ENCODE measurements at places on chromosomes 4 and X.

DNA sequence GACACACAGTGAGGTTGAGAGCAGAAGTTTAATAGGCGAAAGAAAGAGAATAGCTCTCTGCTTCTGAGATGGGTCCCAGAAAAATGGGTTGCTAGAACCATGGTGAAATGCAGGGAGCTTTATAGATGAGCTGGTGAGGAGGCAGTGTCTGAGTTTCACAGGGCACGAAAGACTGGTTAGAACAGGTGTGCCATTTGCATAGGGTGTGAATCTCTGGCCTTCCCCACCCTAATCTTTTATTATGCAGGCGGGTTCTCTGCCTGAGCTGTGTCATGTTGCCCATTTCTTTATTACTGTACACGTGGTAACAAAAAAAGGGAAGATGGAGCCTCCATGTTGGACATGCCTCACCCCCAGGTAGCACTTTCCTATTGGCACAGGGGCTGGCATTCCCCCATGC, 39.1 kb downstream of the FUNDC1 start:
- DNase-seq, result no peak

DNA sequence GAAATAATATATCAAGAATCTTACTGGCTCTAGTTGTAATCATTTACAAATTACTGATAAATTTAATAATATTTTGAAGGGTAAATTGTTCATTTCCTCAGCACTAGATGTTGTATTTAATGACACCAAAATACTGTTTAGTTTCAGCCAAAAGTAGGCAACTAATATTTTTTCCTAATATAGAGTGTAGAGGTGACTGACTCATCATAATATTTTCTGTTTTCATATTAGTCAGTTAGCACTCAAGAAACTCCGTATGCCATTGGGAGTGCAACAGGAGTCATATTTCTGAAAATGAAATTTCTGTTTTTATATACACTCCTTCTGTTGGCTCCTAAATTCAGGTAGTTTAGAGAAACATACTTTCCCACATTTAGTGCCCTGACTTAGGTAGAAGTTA, 36.6 kb upstream of the PTPN13 start:
- no peak for DNase-seq

DNA sequence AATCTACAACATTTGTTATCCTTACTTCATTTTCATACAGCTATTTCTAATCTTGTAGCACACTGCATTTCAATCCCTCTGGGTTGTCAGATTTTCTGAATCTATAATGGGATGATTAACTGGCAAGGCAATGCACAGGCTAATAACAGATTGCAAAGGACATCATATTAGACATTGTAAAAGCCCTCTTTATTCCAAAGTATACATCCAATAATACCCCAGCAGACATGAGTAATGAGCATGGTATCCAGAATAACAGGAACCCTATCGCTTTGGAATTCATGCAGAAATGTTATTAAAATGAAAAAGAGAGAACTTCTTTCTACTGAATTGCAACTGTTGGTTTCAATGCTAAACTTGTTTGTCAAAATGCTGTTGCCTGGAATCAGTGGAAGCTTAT, 122.9 kb downstream of the C4orf33 start:
- DNase-seq, result no peak

GRCh38 chrX:153981771-153982533, 9.4 kb downstream of the TMEM187 start:
- no peak for DNase-seq

DNA sequence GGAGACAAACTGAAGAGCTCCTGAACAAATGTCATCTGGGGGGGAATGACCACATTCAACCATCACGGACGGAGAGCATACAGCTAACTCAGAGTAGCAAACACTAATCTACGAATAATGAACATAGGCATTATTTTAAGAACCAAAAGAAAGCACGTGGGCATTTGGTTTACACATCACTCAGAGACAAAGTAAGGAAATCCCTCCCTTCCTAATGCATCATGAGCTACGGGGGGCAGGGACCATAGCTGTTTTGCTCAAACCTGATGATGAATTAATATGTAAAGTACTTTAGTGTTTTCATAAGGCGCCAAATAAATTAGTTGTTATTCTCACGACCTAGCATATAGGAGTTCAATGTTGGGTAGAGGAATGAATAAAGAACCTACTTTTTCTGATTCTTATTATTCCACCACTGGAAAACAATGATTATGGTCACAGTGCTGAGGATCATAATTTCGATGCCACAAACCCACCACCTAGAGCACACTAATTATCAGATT, 11.7 kb upstream of the TMEM156 start:
- DNase-seq, result no peak

GRCh38 chrX:56802921-56803849, 74.1 kb downstream of the NBDY start:
- no peak for DNase-seq

- DNase-seq, result no peak
Observed at GRCh38 chr4:38621028-38621684, 42.8 kb upstream of the KLF3 start.

DNA sequence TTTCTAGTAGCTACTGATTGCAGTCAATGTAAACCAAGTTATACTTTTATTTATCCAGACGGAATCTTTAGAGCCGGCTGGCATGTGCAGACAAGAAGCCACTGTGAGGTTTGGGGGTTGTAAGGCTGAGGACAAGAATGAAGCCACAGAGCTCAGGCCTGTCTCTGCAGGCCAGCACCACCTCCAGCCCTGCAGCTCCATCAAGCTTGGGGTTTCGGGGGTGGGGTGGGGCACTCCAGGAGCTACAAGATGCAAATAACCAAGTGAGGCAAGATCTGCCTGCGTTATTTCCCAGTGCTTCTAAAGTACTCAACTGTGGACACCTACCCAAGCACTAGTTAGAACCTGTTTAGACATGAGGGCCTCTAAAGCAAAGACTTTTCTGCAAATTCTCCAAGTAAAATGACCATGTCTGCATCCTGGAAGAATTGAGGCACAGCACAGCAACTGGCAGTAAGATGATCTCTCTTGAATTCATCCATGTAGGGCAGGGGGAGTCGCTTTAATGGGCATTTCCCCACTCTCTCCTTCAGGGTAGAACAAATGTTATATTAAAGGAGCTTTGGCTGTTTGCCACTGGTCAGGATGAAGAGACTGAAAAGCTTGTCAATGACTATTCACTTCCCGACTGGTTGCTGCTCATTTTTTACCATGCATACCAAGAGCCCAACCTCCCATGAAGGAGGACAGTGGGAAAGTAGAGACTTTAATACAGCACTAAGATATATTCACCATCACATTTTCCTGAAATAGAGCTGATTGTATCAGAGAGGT, 222.5 kb downstream of the MGST2 start:
- no peak for DNase-seq

- no peak for DNase-seq
Observed at GRCh38 chr4:17418010-17418409, 93.9 kb downstream of the QDPR start.

GRCh38 chr4:38231626-38232025, 271.4 kb downstream of the PTTG2 start:
- DNase-seq, result no peak

DNA sequence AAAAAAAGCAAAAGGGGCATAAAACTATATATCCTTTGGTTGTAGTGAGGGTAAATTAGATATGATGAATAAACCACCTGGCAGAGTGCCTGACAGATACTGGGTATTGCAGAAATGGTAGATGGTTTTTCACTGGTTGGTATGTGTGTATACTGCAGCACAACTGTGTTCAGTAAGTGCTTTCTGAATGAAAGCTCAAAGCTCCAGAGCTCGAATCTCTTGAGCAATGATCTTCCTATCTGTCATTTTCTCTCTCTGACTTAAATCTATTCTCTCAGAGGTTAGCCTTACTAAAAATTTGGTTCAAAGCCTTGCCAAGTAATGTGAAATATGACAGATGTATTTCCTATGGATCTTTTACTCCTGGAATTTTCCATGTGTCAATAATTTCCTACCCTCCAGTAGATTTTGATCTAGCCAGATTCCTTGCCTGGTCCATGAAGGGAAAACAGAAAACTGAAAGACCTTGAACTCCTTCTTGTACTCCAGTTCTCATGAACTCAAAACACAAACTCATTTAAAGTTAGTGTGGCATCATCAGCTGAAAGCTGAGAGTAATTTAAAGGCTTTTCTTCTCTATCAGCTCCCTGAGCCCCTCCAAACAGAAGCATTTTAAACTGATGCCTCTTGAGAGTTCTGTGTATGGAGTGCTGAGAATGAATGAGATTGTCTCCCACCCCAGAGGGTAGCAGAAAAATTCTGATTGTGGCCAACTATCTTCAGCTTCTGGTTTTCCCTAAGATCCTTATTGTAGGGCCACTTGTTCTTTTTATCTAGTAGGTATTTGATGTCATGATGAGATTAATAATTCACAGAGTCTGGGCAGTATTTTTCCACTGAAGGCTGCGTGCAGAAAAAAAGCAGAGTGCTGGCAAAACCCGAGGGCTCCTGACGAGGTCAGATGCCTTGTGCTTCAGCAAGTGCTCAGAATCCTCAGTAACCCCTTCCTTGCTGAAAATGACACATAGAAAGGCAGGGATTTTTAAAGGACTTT, 363.4 kb upstream of the BOD1L1 start:
- no peak for DNase-seq

DNA sequence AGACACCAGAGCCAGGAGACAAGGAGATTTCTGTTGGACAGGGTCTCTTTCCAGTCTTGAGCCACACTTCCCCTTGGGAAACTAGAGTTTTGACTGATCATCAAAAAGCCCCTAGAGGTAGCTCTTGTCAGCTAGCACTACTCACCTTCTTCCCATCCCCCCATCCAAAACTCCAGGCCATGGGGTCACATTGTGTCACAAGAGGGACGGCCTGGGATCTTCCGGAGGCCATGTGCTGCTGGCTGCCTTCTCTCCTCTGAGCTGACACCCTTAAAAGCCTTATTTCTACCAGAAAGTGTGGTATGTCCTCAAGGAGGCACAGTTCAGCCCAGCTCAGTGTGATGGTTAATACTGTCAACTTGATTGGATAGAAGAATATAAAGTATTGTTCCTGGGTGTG, 7.8 kb downstream of the PNMA3 start:
- no peak for DNase-seq

DNA sequence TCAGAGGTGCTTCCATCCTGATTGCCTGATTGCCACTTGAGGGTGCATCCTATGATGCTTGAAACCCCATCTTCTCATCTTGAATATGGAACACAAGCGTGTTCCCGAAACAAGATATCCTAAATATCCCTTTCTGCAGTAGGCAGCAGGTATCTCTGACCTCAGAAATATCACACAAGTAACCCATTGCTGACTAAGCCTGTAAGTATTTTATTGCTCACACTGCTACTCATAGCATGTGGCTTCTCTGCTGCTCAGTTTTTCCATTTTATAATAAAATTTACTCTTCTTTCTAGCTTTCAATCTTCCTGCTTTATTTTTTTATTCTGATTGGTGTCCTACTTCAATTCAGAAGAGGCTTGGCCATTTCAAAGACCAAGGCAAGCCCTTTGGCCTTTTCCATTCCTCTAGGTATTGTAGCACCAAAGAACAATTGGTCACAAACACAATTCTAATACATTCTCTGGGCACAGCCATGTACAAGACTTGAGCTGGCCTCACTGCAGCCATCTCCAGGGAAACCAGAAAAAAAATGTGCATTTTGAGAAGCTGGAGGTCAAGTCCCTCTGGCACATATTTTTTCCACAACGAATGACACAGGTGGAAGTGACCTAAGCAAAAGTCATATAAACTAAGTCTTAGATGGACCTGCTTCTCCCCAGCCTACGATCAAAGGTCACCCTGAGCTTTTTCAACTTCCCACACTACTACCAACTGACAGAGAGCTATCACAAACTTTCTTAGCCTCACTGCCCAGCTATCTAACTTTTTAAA, 107.0 kb downstream of the OR13H1 start:
- DNase-seq, result no peak

GRCh38 chr4:184811526-184812198, 14.1 kb downstream of the ACSL1 start:
- DNase-seq, result no peak

- DNase-seq, result no peak
Observed at GRCh38 chr4:151481813-151482212, 72.8 kb downstream of the FHIP1A start.

DNA sequence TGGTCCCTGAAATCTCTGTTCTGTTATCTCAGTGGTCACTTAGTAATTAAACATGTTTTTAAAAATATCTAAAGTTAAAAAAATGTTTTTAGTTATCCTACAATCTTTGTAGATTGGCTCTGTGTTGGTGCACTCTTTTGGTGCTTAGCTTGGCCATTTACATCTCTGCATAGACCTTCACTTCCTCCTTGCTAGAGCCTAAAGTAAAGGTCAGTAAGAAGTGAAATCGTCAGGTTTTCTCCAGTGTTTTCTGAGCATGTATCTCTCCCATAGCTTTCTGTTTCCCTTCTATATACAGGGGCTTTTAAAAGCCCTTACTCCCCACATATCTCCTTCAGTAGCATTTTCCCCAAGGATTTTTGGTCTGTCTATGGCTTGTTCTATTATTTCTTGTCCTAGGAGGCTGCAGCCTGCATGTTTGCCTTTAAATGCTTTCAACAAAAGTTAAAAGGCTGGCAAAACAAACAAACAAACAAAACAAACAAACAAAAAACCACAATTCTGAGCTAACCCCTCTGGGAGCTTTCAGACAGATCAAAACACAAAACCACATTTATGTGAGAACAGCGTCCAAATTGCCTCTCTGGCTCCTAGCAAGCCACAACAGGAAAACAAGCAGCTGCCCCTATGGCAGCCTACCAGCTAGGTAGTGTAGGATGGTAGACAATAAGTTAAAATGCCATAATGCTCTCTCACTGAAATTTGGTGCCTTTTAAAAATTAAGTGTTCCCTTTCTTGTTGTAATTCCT, 27.3 kb upstream of the GPRASP2 start:
- DNase-seq, result no peak

- DNase-seq, result no peak
Observed at GRCh38 chrX:50067435-50068284, 133.1 kb downstream of the AKAP4 start.

- DNase-seq, result no peak
Observed at GRCh38 chrX:119755981-119756533, 2.3 kb upstream of the SOWAHD start.

DNA sequence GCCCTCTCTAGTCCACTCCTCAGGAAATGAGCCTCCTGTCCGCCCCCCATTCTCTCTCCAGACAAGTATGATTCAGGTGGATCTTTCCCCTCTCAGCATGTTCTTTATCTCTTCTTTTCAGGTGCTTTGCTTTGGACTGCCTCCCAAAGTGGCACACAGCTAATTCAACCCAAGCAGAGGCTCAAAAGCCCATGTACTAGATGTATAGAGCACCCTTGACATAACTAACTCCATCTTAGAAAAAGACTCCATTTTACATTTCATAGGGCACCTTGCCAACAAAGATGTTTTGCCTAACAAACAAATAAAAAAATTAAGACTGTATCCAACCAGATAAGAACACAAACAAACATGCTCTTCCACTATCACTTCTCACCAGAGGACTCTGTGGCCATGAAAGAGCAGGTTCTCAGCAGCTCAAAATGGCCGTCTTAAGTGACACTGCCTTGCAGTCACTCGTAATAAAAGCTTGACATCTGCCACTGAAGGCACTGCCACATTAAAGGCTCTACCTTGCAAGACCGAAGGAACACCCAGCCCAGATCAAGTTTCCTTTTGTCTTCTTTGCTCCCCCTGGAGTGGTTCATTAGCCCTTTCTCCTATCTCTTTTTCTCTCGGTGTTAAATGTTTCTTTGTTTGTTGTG, 84.9 kb upstream of the TAB3 start:
- DNase-seq, result no peak

GRCh38 chrX:152306331-152306730, 144.8 kb downstream of the GABRA3 start:
- DNase-seq, result no peak

- no peak for DNase-seq
Observed at GRCh38 chrX:148134578-148134977, 153.4 kb downstream of the FMR1NB start.

GRCh38 chr4:138927072-138927471, 88.5 kb upstream of the NOCT start:
- no peak for DNase-seq

- DNase-seq, result no peak
Observed at GRCh38 chr4:955161-955921, 18.0 kb downstream of the DGKQ start.

All from HFF-Myc (cell line).